ENCODE measurements at places on chromosomes 6 and 20.
A peak's percentile ranks its signal among the peaks of the same experiment; 100 is the strongest.

GRCh38 chr6:148954934-148955333 lies 208.1 kb downstream of the UST start:
- DNase-seq, result no peak

DNA sequence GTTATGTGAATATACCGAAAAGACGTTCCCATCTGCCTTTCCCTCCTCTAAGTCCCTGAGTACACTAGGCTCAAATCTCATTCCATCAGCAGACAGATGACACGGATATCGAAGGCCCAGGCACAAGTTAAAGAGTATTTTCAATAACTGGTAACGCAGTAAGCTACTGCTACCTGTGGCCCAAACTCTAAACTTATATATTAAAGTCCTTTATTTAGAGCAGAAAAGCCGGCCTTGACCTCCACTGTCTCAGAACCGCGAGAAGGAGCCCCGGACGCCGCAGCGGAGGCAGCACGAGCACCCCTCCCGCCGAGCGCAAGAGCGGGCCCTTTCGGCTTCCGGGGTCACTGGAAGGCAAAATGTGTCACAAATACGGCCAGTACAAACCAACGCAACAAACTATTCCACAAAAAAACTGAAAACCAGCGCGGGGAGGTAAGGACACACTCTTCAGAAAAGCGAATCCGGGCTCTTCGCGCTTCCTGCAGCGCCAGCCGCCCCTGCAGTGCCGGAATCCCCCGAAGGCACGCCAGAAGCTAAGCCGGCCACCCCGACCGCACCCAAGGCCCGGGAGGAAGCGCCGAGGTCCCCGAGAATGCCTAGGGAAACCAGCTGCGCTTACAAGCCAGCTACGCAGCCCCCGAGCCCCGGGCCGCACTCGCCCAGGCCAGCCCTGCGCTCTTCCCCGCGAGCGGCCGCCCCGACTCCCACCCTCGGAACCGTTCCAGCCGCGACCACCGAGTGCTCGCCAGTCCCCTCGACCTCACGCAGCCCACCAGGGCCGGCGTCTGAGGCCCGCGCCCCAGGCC lies 681 bp downstream of the DIDO1 start:
- DNase-seq, result peak; percentile 54

DNA sequence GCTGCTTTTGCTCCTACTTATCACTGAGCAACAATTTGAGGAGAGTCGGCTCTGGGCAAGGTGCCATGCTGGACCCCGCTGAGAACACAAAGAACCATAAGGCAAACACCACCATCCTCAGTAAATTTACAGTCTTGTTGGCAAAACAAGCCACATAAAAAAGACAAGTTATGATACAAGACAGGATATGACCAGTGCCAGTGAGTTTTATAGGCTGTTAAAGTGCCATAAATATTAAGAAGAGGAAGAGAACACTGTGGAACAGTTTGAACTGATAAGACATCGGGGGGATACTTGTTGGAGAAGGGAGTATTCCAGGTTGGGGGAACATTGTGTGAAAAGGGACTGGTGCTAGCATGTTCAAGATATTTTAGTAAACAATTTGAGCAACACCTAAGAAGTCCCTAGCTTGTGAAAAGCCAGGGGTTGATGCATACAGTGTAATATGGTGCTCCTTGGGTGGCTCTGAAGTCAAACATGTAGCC lies 25.3 kb upstream of the RIPOR2 start:
- DNase-seq, result no peak

DNA sequence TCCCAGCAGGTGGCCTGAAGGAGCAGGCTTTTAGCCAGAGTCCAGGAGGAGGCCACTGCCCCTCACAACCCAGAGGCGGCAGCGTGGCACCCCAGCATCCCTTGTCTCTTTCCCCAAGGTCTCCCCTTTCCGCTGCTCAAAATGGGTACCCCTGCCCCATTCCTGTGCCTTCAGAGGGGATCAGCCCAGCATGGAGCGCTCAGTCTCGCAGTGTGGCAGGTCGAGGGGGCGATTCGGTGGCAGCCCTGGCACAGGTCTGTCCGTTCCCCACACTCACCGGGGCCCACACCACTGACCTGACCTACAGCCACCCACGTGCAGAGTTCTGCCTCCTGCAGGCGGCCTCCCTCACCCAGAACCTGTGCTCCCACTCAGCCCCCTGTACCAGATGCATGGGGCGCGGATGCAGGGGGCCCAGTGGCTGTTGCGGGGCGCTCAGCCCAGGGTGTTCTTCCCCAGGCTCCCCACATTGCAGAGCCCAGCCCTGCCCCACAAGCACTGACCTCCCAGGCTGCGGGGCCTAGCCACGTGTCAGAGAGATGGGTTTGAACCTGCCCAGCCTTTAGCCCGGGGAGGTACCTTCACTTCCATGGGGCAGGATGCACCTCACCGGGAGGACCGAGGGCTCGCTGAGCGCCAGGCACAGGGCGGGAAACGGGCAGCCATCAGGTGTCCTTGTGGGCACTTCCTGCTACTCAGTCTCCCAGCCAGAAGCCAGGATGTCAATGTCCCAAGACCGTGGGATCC lies 41.8 kb downstream of the DSTN start:
- no peak for DNase-seq

GRCh38 chr20:60095456-60095855 lies 137.2 kb downstream of the CDH26 start:
- DNase-seq, result no peak

GRCh38 chr20:59661153-59661552 lies 56.8 kb downstream of the PHACTR3 start:
- no peak for DNase-seq

- no peak for DNase-seq
Observed at GRCh38 chr6:11431455-11431937, 106.1 kb upstream of the TMEM170B start.

- DNase-seq, result no peak
Observed at GRCh38 chr20:57079031-57080005, 187.1 kb downstream of the BMP7 start.

DNA sequence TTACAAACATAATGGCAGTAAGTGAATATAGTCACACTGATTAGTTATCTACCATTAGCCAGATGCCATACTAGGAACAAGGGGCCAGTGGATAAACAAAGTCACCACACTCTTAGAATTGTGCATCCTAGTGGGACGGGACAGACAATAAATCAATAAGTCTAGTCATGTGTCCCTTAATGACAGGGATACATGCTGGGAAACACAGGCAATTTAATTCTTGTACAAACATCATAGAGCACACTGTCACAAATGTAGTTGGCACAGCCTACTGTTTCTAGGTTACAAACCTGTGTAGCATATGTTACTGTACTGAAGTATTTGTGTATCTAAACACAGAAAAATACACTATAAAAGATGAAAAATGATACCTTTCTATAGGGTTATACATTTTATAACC lies 123.0 kb upstream of the FAM184A start:
- DNase-seq, result no peak

DNA sequence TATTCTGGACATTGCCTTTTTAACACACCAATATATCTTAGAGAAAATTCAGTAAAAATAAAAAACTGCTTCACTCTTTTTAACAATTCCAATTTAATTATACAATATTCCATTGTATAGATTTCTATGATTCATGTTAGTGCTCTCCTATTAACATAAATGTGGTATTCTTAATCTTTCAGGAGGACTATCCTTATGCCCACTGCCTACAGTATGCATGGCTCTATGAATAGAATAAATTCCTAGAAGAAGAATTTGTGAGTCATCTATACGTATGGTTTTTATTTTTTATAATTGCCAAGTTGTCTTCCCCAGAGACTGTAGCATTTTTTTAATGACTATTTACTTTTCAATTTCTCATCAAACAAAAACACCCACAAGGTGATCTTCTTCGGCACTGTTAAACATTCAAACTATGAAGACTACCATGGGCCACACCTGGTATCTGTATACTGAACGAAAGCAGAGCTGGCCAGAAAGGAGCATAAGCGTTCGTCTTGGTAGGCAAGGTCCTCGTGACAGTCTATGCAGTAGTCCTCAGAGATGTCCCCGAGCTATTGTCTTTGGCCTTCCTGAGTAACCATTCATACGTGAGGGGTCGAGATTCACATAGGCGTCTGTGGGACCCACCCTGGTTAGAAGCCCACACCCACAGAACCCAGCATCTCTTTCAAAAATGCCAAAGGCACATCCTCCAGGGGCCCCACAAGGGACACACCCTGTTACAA lies 74.6 kb downstream of the KIF16B start:
- DNase-seq, result no peak

DNA sequence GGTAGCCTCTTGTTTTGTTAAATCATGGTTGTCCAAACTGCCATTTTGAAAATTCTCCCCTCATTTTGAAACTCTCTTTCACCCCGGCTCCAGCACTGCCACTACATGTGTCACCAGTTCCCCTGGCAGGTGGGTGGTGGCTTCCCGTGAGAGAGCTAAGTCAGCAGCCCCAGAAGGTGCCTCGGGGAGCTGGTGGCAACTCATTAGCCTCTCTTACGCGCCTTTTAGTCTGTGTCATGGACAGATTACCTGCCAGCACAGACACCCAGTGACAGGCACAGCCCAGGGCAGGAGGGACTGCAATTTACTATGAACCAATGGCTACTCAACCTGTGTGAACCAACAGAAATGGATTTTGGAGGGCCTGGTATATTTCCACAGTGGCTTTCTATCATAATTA lies 147.1 kb upstream of the SASH1 start:
- DNase-seq, result no peak

GRCh38 chr6:17381424-17382147 lies 11.8 kb upstream of the CAP2 start:
- no peak for DNase-seq

DNA sequence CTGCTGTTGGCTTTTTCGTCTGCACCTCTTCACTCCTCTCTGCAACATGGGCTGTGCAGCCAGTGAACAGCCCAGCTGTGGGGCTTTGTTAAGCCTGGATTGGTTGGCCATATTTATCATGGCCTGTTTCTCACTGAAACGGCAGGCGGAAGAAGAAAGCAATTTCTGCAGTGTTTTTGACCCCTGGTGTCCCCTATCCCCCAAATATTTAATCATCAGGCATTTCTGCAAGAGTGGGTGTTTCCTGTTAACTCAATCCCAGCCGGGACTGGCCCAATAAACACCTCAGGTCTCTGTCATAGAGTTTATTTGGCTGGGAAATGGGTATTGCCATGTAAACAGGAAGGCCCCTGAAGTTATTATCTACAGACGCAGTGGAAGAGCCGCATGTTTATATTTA lies 174.8 kb upstream of the SUPT3H start:
- no peak for DNase-seq

- DNase-seq, result no peak
Observed at GRCh38 chr6:32803416-32803815, 13.4 kb downstream of the HLA-DOB start.

DNA sequence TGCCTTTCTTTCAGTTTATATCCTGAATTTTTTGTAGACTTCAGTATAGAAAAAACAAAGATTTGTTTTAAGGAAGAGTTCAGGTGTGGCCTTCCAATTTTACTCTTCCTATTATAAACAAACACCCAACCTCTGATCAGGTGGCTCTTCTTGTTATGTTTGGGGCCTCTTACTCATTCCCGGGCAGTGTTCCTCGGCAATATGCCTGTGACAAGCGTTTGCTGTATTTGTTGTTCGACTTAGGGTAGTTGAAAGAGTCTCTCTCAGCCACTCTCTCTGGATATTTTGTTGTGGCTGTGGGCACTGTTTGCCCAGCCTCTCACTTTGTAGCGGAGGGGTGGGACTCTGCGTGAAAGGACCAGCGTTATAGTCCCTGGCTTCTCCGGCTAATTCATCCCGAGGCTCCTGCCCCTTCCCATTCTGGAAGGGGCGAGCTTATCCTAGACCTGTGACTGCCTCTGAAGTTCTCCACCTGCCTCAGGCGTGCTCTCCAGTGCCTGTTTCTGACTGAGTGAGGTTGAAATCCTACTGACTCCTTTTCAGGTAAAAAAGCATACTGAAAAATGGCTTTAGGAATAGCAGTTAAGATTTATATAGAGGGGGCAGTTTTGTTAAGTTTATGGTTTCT lies 97.4 kb downstream of the PLCB4 start:
- DNase-seq, result no peak
